Stimulated activated CD4-positive, alpha-beta T cell treated with anti-CD3 and anti-CD28 coated beads, Interleukin-12 subunit alpha, Interleukin-12 subunit beta, amount 100 ng/mL, for 4 hours (primary cell): ENCODE measurements at places on chromosomes 16 and 17.

DNA sequence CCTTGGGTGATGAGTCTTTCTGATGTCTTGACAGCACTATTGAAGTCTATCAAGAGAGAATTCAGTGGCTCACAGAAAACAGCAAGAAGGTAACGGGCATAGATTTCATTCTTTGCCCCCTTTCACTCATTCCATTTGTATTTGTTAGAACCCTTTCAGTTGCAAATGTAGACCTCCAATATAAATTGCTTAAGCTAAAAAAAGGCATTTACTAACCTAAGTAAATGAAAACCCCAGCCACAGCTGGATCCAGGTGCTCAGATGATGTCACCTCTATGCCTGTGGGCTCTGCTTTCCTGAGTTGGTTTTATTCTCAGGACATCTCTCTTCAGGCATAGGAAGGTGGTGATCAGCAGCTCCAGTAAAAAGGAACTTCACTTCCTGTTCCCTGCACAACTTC is 11.1 kb downstream of the VWA3A start:
- no peak for DNase-seq

DNA sequence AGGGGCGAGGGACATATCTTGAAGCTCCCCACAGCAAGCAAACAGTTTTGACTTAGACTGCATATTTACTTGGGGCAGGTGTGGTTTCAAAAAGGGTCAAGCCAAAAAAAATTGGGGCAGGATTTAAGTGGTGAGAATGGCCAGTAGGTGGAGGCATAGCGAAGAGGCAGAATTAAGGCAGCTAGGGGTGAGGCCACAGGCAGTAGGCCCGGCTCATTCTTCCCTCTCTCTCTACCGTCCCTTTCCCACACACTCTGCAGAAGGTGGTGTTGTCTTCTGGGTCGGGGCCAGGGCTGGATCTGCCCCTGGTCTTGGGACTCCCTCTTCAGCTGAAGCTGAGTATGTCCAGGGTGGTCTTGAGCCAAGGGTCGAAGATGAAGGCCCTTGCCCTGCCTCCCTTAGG is 2.6 kb downstream of the SHBG start:
- no peak for DNase-seq

GRCh38 chr16:75105306-75106061 is 11.1 kb downstream of the LDHD start:
- DNase-seq, result no peak

DNA sequence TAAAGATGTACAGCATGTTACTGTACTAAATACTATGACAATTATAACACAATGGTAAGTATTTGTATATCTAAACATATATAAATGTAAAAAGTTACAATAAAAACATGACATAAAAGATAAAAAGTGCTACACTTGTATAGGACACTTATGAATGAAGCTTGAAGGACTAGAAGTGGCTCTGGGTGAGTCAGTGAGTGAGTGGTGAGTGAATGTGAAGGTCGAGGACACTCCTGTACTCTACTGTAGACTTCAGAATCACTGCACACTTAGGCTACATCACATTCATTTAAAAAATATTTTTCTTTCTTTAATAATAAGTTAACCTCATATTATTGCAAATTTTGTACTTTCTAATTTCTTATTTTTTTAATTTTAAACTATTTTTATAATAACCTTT is 1476.7 kb upstream of the CDH8 start:
- DNase-seq, result no peak

DNA sequence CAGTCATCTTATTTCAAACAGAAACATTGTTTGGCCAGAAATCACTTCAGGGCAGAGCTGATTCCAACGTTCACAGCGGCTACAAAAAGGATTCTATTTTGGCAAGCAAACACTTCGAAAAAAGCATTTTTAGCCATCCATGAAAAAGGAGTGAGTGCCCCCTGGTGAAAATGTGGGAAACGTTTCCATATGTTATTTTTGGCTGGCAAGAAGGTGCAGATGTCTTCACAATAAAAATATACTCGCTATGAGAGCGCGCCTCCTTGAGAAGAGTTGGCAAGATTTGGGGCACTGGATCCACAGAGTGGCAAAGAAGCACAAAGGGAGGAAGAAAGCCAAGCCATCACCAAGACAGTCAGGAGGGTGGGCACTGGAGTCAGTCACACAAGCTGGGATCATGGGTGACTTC is 191.1 kb downstream of the CHD9NB start:
- DNase-seq, result no peak

DNA sequence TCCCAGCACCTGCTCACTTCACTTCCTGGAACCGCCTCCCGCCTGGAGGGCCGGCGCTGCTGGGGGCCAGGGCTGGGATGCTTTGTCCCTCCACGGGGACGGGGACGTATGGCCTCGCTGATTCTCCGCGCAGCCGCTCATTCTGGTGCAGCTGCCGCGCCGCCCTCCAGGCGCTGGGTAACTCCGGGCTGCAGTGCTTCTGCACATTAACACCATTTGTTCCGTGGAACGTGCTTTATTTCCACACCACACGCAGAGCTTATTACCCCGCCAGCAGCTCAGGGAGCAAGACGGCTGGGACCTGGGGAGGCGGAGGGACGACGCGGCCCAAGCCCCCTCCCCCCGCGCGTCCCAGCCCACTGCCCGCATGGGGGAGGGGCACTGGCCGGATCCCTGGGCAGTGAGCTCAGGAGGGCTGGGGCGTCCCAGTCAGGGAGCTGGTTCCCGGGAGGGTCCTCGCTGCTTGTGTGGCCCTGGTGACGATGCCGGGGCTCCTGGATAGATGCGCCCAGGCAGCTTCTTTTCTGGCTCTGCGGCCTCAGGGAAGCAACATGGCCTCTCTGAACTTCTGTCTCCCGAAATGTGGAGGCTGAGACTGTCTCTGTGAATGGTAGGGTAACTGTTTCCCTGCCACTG is 45.4 kb upstream of the ACSF3 start:
- DNase-seq, result no peak

DNA sequence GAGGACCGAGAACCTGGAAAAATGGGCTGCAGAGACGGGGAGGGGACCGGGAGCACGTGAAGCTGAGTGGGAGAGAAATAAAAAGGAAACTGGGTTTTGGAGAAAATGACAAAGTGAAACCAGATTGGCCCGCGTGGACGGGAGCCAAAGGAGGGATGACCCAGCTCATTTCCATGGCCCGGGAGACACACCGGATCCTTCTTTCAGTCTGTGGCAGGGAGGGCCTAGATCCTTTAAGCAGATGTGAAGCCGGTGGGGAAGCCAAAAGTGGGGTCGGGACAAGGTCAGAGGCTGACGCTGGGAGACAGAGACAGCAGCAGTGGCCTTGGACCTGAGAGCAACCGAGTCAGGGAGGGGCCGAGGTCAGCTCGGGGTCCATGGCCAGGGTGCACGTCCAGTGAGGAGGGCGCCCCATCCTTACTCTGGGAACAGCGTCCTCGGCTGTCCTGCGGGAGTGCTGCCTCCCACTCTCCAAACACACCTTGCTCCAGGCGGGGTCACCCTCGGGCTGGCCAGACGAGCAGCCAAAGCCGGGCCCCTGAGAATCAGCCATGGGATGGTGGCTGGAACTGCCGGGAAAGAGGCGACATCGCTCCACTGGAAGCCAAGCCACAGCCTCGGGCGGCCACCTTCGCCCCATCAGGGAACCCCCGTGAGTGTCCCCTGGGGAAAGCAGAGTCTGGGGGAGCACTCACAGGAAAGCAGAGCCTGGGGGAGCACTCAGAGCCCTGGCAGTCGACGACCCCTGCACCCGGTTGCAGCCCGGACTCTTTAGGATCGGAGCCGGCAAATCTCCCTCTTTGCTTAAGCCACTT is 17.3 kb downstream of the CA5A start:
- no peak for DNase-seq

DNA sequence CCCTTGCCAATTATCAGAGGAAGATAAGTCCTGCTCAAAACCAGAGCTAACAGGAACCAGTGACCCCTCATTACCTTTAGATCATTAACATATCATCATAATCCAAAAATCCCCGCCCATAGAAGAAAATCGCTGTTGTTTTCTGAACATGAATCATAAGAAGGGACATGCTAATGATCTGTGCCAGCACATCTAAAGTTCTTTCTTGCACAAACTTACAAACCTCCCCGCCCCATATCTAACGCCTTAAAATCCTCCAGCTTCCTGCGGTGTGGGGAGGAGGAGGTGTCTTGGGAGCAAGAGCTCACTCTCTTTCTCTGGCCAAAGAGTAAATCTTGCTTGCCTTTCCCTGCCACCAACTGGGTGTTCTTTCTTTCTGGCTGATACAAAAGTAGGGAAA is 78.3 kb downstream of the IRX3 start:
- DNase-seq, result no peak

- DNase-seq, result no peak
Observed at GRCh38 chr16:15033309-15033707, 22.6 kb downstream of the NTAN1 start.

- no peak for DNase-seq
Observed at GRCh38 chr16:82560805-82561325, 65.9 kb upstream of the CDH13 start.

GRCh38 chr17:74008196-74008595 is 195.3 kb upstream of the RPL38 start:
- peak; percentile 4 for DNase-seq

DNA sequence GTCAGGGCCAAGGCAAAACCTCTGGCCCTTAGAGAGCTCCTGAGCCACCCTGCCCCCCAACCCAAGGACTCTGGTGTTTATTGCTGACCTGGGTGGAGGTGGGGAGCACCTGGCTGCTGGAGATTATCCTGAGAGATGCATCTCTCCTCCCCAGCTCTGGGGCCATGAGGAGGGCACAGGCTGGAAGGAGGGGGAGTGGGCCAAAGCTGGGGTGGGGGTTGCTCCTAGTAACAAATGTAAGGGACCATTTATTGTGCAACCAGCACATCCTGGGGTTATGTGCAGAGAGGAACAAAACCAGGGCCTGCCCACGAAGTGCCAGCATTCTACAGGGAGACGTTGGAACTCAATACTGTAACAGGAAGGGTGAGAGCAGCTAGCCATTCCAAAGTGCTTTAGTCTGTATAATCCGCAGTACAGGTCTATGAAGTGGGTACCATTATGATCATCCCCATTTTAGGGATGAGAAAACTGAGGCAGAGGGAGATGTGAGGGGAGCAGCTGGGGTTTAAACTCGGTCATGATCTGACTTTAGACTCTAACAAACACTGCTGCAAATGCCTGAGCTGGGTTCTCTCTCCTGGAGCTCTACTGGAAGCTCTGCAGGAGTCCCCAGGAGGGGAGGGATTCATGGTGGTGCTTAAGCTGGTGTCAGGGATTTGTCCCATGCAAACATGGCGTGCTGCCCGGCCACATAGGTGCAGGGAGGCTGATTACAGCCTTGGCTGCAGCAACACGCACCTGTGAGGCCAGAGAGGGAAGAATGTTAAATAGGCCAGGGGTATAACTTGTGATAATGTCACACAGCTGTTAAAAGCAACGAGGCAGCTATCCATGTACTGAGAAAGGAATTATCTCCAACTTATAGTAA is 1.4 kb upstream of the RHBDF2 start:
- no peak for DNase-seq

DNA sequence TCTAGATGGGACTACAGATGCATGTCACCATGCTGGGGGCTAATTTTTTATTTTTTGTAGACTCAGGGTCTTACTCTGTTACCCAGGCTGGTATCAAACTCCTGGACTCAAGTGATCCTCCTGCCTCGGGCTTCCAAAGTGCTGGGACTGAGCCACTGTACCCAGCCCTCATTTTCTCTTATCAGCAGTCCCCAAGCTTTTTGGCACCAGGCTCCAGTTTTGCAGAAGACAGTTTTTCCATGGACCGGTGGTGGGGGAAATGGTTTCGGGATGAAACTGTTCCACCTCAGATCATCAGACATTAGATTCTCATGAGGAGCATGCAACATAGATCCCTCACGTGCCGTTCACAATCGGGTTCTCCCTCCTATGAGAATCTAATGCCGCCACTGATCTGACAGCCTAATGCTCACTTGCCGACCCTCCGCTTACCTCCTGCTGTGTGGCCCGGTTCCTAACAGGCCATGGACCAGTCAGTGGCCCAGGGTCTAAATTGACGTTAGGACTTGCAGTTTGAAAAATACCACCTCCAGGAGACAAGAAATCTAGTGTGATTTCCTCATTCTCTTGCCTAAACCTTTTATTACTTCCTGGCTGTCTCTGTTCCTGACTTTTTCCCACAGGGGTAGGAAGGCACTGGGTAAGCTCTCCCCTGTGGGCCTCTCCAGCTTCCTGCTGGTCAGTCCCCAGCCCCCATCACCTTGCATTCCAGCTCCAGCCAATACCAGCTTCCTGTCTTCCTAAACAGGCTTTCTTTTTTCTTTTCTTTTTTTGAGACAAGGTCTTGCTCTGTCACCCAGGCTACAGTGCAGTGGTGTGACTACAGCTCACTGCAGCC is 9.3 kb upstream of the CNP start:
- DNase-seq, result no peak

DNA sequence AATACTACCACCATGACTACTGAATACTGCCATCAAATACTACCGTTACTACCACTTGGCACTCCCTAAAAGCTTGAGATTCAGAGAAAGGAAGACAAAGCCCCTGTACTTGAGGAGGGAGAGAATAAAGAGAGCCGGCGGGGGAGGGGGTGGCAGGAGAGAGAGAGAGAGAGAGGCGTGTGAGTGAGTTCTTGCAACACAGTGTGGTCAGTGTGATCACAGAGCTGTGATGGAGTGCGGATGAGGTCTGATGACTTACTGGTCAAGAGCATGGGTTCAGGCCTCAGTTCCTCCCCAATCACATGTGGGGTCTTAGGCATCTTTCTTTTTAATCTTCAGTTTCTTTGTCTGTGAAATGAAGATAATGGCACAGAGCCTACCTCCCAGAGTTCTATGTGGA is 19.2 kb downstream of the PRKCB start:
- no peak for DNase-seq

- peak; percentile 65 for DNase-seq
Observed at GRCh38 chr17:42288803-42289610, 709 bp downstream of the STAT5A start.

DNA sequence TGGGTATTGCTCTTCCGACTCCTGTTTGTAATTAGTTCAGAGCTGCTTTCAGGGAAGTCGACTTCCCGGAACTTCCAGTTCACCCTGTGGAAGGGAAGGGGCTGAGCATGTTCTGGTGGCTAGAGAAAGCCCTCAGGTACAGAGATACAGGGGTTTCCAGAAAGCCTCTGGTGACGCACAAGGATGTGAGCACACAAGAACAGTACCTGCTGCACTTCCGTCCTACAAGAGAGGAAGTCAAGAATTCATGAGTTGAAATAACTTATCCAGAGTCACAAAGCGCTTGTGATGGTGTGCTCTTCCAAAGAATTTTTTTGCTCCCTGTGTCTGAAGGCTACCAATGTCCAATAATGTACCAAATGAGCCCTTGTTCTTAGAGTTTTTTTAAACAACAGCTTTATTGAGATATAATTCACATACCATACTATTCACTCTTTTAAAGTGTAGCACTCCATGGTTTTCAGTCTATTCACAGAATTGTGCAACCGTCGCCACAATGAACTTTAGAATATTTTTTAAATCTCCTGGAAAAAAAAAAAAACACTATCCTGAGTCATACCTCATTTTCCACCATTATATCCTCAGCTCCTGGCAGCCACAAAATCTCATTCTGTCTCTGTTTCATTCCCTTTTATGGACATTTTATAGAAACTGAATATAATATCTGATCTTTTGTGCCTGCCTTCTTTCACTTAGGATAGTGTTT is 327.6 kb downstream of the CDH13 start:
- DNase-seq, result no peak

GRCh38 chr16:23499801-23500200 is 10.5 kb downstream of the GGA2 start:
- DNase-seq, result no peak
